ENCODE measurements at places on chromosomes 1 and 21. TPM values are rescaled to one million over a fixed set of nuclear protein-coding genes. Genes with fewer than 3 reads are reported as not detected.

DNA sequence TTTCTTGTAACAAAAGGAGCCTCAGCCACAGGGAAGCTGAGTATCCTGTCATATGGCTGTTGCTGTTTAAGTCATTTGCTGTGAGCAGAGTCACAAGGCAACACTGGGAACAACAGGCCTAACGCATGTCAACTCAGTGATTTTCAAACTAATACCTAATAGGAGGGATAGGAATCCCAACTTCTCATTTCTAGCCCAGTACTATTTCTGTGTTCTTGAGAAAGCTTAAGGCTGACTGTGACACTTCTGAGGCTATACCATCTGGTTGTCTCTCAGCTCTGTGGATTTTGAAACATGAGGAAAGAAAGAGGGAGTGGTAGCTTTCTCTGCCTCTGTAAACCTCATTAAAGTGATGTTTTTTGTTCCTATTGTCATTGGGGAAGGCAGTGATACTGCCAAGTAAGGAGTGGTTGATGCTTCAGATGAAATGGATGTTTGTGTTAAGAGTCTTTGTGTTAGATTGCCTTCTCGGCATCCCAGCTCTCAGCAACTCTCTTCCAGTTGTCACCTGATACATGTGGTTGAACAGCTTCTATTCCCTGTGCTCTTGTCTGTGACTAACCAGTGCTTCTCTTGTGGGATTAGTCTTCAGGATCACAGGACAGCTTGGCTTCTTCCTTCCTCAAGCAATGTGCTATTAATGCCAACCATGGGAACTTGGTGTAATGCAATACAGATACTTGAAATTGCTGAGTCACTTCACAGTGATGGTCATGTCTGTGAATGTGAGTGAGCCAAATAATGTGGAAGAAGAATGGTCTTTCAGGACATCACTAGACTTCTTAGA is 166.8 kb upstream of the IVNS1ABP start:
- DNase-seq = no peak
- no peaks in the 10 kb centered on the region for H3K36me3 ChIP-seq
- H3K4me3 ChIP-seq = no peak overlapping the region
- H3K27me3 ChIP-seq = no peaks in the 10 kb centered on the region

- H3K27me3 ChIP-seq = no peaks in the 10 kb centered on the region
- peaks cover 27% of the 10 kb centered on the region for H3K4me1 ChIP-seq
- H3K36me3 ChIP-seq = peaks cover 40% of the 10 kb centered on the region
- peak overlapping the region; percentile 89 for H3K27ac ChIP-seq
Measured at GRCh38 chr1:198640174-198640573, 1.3 kb downstream of the PTPRC start.

DNA sequence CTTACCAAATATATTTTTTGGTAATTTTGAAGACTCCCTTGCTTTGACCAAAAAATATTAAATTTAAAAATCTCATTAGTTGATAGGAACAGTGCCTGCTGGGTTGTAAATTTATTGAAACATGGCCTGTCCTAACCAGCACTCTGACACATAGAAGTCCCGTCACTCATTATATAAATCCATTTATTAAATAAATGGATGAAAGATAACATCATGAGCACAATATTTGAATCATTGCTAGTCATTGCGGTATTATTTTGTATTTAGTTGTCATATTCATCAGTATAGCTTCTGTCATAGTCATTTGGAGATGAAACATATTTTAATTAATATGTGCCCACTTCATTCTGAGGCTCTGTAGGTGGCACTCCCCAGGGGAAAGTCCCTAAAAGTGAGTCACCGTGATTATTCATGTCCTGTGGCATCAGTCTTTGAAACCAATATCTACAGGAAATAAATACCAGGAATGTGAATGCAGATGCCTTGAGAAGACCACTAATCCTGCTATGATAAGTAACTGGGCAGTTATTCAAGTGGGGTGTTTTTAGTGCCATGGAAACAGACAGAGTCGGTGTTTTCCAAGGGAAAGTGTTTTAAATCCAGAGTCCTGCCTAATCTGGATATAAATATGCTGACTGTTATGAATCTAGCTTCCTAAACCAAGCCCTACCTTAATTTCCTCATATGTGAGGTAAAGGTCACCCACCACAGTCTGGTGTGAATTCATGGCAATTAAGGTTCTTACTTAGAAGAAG is 302.0 kb downstream of the DUSP10 start:
- H3K27me3 ChIP-seq = peaks cover 4% of the 10 kb centered on the region
- no peak for DNase-seq
- H3K4me1 ChIP-seq = no peaks in the 10 kb centered on the region
- no peak overlapping the region for H3K4me3 ChIP-seq
- H3K27ac ChIP-seq = no peak overlapping the region

KIF14 gene
- polyA plus RNA-seq = not detected

- H3K4me3 ChIP-seq = no peak overlapping the region
- no peaks in the 10 kb centered on the region for H3K27me3 ChIP-seq
- no peak for DNase-seq
- no peaks in the 10 kb centered on the region for H3K36me3 ChIP-seq
- no peak overlapping the region for H3K27ac ChIP-seq
Measured at GRCh38 chr1:15433471-15433870, 4.8 kb upstream of the CTRC start.

SYCP1 gene
- not detected for polyA plus RNA-seq

GRCh38 chr1:97647776-97648175 is 273.1 kb downstream of the DPYD start:
- no peaks in the 10 kb centered on the region for H3K27me3 ChIP-seq
- H3K27ac ChIP-seq = no peak overlapping the region
- peaks cover 38% of the 10 kb centered on the region for H3K36me3 ChIP-seq
- DNase-seq = no peak

DNA sequence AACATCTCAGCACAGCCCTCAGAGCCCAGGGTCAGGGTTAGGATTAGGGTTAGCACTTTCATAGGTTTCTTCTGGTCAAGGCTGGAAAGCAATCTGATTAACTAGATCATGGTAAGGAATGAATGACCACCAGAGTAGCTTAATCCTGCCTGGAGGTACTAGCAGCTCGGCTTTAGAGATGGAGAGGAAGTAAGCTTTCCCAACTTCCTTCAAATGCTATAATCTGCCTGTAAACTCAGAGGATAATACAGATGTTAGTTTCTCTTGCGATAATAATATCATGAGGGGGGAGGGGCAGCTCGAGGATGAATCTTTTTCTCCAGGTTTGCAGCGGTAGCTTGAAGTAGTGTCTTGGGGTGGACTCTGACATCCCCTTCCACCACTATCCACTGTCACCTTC is 194.9 kb downstream of the HIVEP3 start:
- DNase-seq = no peak
- peaks cover 31% of the 10 kb centered on the region for H3K4me1 ChIP-seq
- no peaks in the 10 kb centered on the region for H3K27me3 ChIP-seq

- H3K27ac ChIP-seq = no peak overlapping the region
- H3K36me3 ChIP-seq = peaks cover 13% of the 10 kb centered on the region
- H3K4me3 ChIP-seq = no peak overlapping the region
- no peak for DNase-seq
- H3K27me3 ChIP-seq = no peaks in the 10 kb centered on the region
Measured at GRCh38 chr1:42484382-42484781, 21.3 kb downstream of the CCDC30 start.

- H3K27me3 ChIP-seq = no peaks in the 10 kb centered on the region
- H3K36me3 ChIP-seq = no peaks in the 10 kb centered on the region
- H3K27ac ChIP-seq = no peak overlapping the region
- no peak overlapping the region for H3K4me3 ChIP-seq
Measured at GRCh38 chr1:195768936-195769335, 839.3 kb downstream of the KCNT2 start.

GRCh38 chr1:160056648-160057169 is 13.3 kb downstream of the KCNJ10 start:
- H3K4me3 ChIP-seq = no peak overlapping the region
- peaks cover 28% of the 10 kb centered on the region for H3K27me3 ChIP-seq
- DNase-seq = no peak
- no peaks in the 10 kb centered on the region for H3K4me1 ChIP-seq
- H3K36me3 ChIP-seq = no peaks in the 10 kb centered on the region
- H3K27ac ChIP-seq = no peak overlapping the region

GRCh38 chr1:21514245-21514644 is 5.0 kb downstream of the ALPL start:
- no peak for DNase-seq
- no peak overlapping the region for H3K27ac ChIP-seq
- peaks cover 20% of the 10 kb centered on the region for H3K27me3 ChIP-seq
- H3K36me3 ChIP-seq = no peaks in the 10 kb centered on the region
- no peak overlapping the region for H3K4me3 ChIP-seq

DNA sequence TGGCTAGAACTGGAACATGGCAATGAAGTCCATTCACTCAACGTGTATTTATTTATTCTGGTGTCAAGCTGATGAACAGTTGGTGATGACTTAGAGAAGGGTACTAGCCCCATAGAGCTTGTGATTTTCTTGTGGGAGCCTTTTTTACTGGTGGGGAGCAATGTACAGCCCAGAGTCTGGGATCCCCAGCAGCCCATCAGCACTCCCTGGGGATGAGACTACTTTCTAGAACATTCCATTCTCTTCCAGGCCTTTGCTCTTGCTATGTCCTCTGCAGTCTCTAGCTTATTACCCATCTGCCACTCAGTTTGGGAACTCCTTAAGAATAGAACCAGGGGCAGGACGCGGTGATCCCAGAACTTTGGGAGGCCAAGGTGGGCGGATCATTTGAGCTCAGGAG is 11.6 kb downstream of the SLC2A1 start:
- no peaks in the 10 kb centered on the region for H3K27me3 ChIP-seq
- DNase-seq = no peak
- H3K36me3 ChIP-seq = no peaks in the 10 kb centered on the region

DNA sequence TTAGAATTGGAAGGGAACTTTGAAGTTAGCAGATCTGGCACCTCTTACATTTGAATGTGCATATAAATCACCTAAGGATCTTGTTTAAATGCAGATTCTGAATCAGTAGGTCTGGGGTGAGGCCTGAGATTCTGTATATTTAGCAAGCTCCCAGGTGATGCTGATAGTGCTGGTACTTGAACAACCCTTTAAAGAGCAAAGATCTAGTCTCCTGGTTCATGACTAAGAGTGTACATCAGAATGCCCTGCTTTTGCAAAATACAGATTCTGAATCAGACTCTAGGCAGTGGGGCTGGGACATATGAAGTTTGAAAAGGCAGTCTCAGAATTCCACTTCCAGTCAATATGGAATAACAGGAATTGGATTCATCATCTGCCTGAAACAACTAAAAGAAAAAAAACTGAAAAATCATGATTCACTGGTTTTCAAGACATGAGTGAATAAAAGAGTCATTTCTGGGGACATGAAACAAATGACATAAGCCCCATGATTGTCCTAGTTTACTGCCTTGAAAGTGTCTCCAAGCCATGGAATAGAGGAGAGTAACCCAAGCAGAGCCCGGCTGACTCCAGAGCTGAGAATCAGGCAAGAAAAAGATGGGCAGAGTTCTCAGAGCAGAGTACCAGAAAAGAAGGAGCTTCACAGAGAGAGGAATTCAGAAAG is 149.6 kb upstream of the SGIP1 start:
- H3K27ac ChIP-seq = no peak overlapping the region
- H3K4me1 ChIP-seq = peaks cover 23% of the 10 kb centered on the region

GRCh38 chr1:161119092-161119903 is 1.4 kb downstream of the NIT1 start:
- peak overlapping the region; percentile 97 for H3K4me3 ChIP-seq
- peak; percentile 73 for DNase-seq
- no peaks in the 10 kb centered on the region for H3K27me3 ChIP-seq
- peak overlapping the region; percentile 95 for H3K27ac ChIP-seq
- peaks cover 52% of the 10 kb centered on the region for H3K4me1 ChIP-seq
- H3K36me3 ChIP-seq = peaks cover 4% of the 10 kb centered on the region

- H3K4me3 ChIP-seq = no peak overlapping the region
- H3K4me1 ChIP-seq = no peaks in the 10 kb centered on the region
- H3K36me3 ChIP-seq = no peaks in the 10 kb centered on the region
- H3K27me3 ChIP-seq = no peaks in the 10 kb centered on the region
- no peak overlapping the region for H3K27ac ChIP-seq
Measured at GRCh38 chr1:196558411-196558810, 49.8 kb downstream of the KCNT2 start.

AGMAT gene
- polyA plus RNA-seq = 14.4 TPM

GRCh38 chr1:4395676-4396075 is 258.7 kb upstream of the AJAP1 start:
- H3K4me1 ChIP-seq = no peaks in the 10 kb centered on the region
- DNase-seq = no peak
- H3K36me3 ChIP-seq = no peaks in the 10 kb centered on the region
- no peak overlapping the region for H3K27ac ChIP-seq
- peaks cover 27% of the 10 kb centered on the region for H3K27me3 ChIP-seq
- no peak overlapping the region for H3K4me3 ChIP-seq

GRCh38 chr1:217921126-217921904 is 290.2 kb downstream of the SPATA17 start:
- H3K4me3 ChIP-seq = no peak overlapping the region
- peaks cover 12% of the 10 kb centered on the region for H3K27me3 ChIP-seq
- no peaks in the 10 kb centered on the region for H3K4me1 ChIP-seq
- H3K27ac ChIP-seq = no peak overlapping the region

FABP3 gene
- polyA plus RNA-seq = not detected

GRCh38 chr21:43332861-43333297 is 94.1 kb downstream of the SIK1 start:
- H3K27ac ChIP-seq = no peak overlapping the region
- peaks cover 13% of the 10 kb centered on the region for H3K4me1 ChIP-seq
- H3K4me3 ChIP-seq = no peak overlapping the region
- no peaks in the 10 kb centered on the region for H3K27me3 ChIP-seq
- H3K36me3 ChIP-seq = no peaks in the 10 kb centered on the region
- DNase-seq = no peak

FAM78B gene
- polyA plus RNA-seq = not detected

GBP1 gene
- 60.5 TPM for polyA plus RNA-seq

GRCh38 chr1:9280015-9280860 is 12.5 kb upstream of the SPSB1 start:
- H3K27ac ChIP-seq = no peak overlapping the region
- DNase-seq = no peak
- H3K4me1 ChIP-seq = peaks cover 18% of the 10 kb centered on the region
- peaks cover 3% of the 10 kb centered on the region for H3K27me3 ChIP-seq

GRCh38 chr1:237864338-237865244 is 26.1 kb downstream of the ZP4 start:
- no peak overlapping the region for H3K27ac ChIP-seq
- no peak overlapping the region for H3K4me3 ChIP-seq
- no peak for DNase-seq
- peaks cover 4% of the 10 kb centered on the region for H3K27me3 ChIP-seq

- H3K27me3 ChIP-seq = no peaks in the 10 kb centered on the region
- H3K4me3 ChIP-seq = no peak overlapping the region
- H3K36me3 ChIP-seq = peaks cover 14% of the 10 kb centered on the region
- no peak overlapping the region for H3K27ac ChIP-seq
- peak; percentile 14 for DNase-seq
Measured at GRCh38 chr1:97630948-97631347, 289.9 kb downstream of the DPYD start.

CFHR1 gene
- not detected for polyA plus RNA-seq

SNX7 gene
- not detected for polyA plus RNA-seq

Data from naive thymus-derived CD8-positive, alpha-beta T cell (primary cell).